ENCODE measurements at places on chromosomes 7 and 10.
A peak's percentile ranks its signal among the peaks of the same experiment; 100 is the strongest.

GRCh38 chr7:22445140-22445743 lies 54.7 kb downstream of the STEAP1B start:
- peak; percentile 55 for DNase-seq

DNA sequence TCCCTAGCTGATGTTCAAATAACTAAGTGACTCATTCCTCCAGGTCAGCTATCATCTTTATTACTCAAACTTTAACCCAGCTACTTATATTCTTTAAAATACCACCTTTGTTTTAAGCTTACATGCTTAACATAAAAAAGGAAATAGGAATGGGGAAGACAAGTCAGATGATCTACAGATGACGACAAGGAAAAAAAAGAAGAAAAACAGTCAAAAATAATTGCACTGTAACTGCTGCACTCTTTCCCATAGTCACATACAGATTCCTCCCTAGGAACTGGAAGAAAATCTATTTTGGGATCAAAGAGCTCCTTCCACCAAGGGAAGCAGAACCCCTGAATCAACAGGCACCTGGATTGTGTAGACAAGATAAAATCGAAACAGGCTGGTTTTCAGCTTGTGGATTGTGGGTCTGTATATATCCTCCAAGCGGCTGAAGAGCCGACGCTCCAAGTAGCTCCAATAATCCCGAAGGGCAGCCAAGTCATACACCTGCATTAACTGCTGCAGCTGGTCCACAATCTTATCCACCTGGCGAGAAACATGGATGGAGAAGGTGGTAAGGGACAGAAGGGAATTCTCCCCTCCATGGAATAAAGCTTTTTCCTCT lies 2.0 kb downstream of the WDR91 start:
- DNase-seq: no peak

- no peak for DNase-seq
Observed at GRCh38 chr7:92717623-92717992, 118.8 kb downstream of the CDK6 start.

DNA sequence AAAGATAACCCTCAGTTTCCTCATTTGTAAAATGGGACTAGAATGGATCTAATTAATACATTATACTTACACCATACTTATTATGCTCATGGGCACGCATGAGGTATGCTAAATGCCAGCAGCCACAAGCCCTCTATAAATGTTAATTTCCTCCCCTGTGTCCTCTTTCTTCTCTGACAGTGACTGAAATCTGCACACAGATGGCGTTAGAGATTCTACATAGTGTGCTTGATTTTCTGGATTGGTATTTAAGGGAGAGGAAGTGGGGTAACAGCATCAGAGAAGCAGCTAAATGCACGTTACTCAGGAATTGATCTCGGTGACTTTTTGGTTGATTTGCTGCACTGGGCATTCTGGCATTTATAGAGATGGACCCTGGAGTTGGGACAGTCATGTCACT lies 568.5 kb downstream of the CALN1 start:
- no peak for DNase-seq

GRCh38 chr10:51066231-51066630 lies 8.1 kb upstream of the PRKG1 start:
- DNase-seq: no peak

DNA sequence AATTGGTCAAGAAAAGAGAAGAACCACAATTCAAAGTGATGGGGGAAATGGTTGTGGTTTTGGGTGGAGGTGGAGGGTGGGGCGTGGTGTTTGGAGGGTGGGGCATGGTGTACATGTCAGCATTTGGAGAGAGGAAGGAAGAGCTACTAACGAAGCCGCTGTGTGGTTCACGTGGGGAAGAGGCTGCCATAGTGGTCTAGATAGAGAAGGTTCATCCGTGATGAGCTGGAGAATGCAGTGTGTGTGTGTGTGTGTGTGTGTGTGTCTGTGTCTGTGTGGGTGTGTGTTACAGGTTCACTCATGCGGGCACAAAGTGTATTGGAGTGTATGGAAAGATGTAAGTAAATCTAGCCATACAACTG lies 6.1 kb upstream of the VCL start:
- DNase-seq: no peak

DNA sequence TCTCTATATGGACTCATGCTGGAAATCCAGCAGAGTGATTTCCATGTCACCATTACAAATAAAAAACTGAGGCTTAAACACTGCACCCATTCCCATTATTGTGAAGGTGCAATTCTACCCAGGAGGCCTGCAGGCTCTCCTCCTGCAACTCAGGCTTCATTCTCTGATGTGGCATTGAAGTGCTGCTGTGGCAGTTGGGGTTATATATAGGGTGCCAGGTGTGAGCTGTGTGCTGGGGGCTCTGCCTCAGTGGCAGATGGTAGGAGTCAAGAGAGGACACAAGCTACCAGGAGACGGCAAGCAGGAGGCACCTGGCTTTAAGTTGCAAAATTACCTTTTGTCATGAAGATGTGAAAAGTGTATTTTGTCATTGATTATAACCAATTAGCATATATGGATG lies 21.3 kb downstream of the ZNF107 start:
- no peak for DNase-seq

- no peak for DNase-seq
Observed at GRCh38 chr7:53541475-53541874, 506.0 kb downstream of the POM121L12 start.

DNA sequence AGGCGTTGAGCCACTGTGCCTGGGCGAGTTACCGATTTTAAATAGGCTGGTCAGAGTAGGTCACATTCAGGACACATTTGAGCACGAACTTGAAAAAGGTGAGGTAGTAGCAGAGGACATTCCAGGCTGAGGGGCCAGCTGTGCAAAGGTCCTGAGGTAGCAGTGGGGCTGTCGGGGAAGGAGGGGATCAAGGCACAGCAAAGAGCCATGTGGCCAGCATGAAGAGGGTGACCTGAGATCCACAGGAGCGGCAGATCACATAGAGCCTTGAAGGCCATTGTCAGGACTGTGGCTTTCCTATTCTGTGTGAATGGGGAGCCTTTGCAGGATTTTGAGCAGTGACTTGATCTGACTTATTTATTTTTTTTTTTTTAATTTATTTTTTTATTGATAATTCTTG lies 6.5 kb downstream of the ZAN start:
- no peak for DNase-seq

- no peak for DNase-seq
Observed at GRCh38 chr7:139663608-139664177, 114.1 kb downstream of the HIPK2 start.

DNA sequence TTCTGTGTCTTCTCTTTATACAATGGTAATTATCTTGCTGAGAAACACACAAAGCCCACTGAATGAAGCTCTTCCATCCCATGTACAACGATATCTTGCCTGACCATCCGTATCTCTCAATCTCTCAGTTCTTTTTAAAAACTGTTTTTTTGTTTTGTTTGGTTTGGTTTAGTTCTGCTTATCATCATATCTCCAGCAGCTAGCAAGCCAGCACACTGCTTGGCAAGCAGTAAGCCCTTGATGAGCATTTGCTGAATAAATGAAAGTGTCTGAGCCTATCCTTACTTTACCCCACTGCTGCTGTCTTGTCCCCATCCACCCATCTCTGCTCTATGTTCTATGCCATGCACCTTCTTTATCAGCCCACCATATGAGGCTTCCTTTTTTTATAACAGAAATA lies 34.2 kb downstream of the ITGB1 start:
- no peak for DNase-seq

DNA sequence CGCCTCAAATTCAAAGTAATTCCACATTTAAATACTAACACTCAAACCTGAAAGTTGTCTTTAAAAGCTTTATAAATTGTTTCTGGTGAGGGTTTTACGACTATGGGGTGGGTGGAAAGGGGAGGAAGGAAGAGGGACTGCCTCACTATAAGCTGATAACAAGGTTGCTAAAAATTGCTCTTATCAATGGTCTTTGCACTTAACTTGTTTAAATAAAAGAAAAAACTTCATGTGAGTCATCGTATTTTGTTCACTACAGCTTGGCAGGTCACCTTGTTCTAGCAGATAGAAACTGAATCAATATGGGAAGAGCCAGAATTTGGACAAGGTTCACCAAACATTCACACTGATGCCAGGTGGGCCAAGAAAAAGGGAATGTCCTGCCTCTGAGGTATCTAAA lies 129.2 kb downstream of the TES start:
- no peak for DNase-seq

GRCh38 chr7:44102846-44103565 lies 1.1 kb upstream of the AEBP1 start:
- DNase-seq: no peak

- DNase-seq: no peak
Observed at GRCh38 chr10:110167149-110167548, 40.3 kb upstream of the MXI1 start.

DNA sequence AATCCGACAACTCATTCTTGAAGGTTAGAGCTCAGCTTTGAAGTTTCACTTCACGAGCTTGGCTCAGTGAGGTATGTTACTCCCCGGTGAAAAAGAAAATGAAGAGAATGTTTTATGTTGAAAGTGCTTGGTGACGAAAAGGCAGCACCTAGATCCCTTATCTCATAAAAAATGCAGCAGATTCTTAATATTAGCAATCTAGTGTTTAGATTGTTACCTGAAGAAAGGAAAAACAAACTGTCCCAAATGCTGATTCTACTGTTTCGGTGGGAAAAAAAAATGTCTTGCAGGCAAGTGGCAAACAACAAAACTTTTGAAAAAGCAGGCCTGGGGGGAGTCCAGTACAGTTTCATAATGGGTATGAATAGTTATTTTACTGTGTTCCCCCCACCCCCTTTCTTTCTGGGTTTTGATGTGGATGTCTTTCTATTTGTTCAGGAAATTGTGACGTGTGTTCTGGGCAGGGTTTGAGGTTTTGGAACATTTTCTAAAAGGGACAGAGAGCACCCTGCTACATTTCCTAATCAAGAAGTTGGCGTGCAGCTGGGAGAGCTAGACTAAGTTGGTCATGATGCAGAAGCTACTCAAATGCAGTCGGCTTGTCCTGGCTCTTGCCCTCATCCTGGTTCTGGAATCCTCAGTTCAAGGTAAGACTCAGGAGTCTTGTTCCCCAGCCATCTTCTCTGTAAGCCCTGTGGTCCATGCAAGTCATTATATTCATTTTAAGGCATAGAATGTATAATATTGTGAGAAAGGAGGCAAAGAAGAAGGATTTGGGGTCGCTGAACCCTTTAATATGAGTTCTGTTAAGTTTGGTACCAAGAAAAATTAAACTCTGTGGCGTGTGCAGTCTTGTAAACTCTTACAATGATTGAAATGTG lies at the start of gene SRGN:
SRGN (plus strand) TSS at position 514 of the 881 bp plus-strand sequence; CDS start at position 569, 55 bp downstream.
- DNase-seq: peak; percentile 67

- DNase-seq: no peak
Observed at GRCh38 chr7:11343818-11344413, 370.2 kb downstream of the PHF14 start.

GRCh38 chr7:24863626-24864025 lies 106.4 kb upstream of the GSDME start:
- no peak for DNase-seq

- DNase-seq: no peak
Observed at GRCh38 chr7:132181946-132182685, 394.2 kb downstream of the PLXNA4 start.

DNA sequence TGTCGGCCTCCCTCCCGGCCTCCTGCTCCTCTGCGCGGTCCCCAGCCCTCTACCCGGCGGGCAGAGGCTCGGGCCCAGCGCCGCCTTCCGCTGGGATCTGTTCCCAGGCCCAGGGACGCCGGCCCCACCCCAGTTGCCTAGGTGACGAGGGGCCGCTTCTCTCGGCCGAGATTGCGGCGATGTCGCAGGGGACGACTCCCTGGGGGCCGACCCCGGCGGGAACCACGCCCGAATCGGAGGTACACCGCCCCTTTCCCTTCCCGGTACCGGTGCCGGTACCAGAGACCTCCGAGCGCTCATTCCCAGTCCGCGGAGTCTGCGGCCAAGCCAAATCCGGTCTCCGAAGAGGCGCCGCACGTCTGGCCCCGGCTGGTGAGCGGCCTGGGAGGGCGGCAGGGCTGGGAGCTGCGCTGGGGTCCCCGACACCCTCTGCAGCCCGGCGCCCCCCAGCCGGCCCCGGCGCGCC lies at the start of gene CABCOCO1:
CABCOCO1 (plus strand) TSS at position 136 of the 466 bp plus-strand sequence; CDS start at position 180, 44 bp downstream.
- DNase-seq: no peak

DNA sequence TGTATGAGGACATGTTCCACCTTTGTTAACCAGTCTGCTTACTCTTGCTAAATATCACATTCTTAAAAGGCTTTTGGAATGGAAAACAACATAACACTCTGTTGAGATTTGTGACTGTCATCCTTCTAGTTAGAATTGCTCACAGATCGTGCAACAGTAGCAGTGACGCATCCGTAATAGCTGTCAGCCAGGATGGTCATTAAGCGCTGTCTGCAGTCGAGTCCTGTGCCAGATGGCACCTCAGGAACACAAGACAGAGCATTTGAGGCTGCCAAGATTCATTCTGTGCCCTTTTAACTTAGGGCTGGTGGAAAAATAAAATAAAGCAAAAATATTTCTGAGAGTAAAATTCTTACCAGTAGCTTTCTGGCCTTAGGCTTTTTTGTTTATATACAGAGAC lies 348.6 kb downstream of the ANKRD7 start:
- DNase-seq: no peak

DNA sequence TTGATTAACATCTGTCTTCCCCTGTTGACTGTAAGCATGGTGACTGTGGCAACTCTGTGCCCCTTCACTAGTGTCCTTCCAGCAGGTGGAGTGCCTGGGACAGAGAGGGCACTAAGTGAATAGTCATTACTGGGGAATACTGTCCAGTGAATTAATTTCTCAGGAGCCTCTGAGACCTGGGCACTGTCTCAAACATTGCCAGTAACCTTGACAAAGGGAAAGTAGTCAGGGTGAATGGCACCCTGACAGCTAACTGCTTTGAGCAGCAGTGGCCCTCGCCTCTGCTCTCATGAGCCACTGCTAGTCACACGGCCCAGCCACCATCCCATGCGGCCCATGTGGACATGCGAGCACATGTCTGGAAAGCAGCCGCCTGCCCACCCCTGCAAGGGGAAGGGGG lies 13.1 kb upstream of the GRB10 start:
- no peak for DNase-seq

DNA sequence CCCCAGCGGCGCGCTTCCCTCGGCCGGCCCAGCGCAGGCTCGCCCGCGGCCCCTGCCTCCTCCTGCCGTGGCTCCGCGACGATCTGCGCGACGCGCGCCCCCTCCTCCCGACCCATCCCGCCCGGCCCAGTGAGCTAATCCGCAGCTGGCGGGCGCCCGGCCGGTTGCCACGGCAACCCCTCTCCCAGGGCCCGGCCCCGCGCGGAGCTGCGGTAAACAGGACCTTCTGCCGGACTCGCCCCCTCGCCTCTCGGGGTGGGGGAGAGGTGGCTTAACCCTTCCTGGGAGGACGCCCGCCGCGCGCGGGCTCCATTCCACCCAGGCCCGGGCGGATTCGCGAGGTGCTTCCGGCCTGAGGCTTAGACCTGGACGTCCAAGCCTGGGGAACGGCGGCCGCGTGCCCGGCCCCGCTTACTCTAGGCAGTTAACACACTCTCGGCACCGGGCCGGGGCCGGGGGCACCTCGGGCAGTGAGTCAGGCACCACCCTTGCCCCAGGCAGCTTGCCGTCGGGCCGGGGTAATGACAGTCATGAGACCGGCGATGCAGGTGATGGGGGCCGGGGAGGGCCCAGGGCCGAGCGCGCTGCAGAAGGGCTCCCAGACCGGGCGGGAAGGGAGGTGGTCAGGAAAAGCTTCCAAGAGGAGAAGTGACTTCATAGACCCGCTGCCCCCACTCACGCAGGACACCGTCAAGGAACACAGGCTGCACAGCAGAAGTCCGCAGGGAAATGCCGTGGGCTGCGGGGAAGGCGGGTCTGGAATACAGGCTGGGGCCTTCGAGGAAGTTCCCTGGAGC lies at the start of gene DENND2A:
DENND2A (minus strand) TSS at position 87 of the 797 bp plus-strand sequence. CDS start 38,416 bp downstream, outside the sequence.
- DNase-seq: no peak

GRCh38 chr10:115118346-115118745 lies 25.2 kb downstream of the ATRNL1 start:
- DNase-seq: no peak
